ENCODE measurements at places on chromosomes 5 and 9. TPM values are rescaled to one million over a fixed set of nuclear protein-coding genes. Genes with fewer than 3 reads are reported as not detected.

IRX1 gene
- 62.0 TPM for total RNA-seq

DNA sequence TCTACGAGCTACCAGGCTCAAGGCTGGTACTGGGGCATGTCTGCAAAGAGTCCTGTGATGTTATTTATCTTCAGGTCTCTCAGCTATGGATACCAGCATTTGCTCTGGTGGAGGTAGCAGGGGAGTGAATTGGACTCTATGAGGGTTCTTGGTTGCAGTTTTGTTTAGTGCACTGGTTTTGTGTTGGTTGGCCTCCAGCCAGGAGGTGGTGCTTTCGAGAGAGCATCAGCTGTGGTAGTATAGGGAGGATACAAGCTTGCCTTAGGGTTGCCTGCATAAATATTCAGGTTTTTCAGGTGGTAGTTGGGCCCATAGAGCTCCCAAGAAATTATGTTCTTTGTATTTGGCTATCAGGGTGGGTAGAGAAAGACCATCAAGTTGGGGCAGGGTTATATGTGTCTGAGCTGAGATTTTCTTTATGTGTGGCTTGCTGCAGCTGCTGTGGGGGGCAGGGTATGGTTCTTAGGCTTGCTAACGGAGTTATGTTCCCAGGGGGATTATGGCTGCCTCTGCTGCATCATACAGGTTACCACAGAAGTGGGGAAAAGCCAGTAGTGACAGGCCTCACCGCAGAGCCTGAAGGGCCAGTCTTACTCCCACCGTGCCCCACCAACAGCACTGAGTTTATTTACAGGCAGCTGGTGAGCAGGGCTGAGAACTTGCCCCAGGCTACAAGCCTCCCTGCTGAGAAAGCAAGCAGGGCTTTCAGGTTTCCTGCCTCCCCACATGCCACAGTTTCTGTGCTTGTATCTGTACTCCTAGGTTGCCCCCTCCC is 9.7 kb upstream of the RIOK2 start:
- DNase-seq: no peak

RGS7BP gene
- 10.7 TPM for total RNA-seq

TGFBI gene
- 78.5 TPM for total RNA-seq

DNA sequence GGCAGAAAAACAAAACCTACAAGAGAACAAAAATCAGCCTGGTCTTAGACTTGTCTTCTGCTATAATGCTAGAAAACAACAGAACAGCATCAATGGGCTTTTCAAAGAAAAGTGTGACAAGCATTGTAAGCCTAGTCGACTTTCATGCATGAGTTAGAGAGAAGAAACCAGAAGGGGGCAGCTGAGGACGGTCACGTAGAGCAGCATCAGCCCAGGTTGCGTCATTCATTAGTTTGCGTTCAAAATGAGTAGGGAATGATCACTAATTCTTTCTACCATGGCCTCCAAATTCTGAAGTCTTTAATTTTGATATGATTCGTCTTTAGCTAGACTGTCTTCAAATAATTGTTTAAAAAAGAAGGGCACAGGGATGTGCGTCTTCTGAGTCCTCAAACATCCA is 4.7 kb upstream of the ISCA1 start:
- DNase-seq: peak; percentile 22

- no peak for DNase-seq
Observed at GRCh38 chr9:95316274-95316673, 1.2 kb downstream of the FANCC start.

DNA sequence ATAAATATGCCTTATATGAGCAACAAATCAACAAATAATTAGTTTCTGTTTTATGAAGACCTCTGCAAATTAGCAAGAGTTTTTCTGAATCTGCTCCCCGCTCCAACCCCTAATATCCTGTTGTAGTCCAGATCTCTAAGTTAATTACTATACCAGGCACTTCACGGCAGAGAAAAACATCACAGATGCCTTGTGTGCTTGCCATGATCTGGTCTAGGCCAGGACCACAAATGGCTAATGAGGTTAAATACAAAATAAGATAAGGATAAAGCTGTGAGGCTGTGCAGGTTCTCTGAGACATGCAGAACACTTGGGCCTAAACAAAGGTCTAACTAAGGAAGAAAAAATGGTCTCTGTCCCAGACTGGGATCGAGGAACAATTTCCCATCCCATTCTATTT is 150.8 kb downstream of the SLIT3 start:
- no peak for DNase-seq

FANCG gene
- 13.8 TPM for total RNA-seq

DNA sequence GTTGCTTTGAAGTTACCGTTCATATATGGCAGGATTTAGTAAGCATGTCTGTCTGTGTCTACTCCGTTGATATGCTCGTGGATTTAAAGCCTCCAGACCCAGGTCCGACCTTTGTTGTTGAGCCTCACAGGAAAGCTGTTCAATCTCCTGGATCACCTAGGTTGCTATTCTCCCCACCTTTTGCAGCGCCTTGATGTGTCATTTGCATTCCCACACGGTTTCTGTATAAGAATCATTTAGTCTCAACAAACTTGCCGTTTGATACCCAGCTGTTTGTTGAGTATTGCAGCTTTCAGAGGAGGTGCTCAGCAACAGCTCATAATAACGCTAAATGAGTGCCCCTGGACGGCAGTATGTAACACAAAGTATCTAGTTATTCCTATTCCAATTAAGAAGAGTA is 1.2 kb upstream of the ADGRV1 start:
- DNase-seq: no peak

CACFD1 gene
- 37.3 TPM for total RNA-seq

DNA sequence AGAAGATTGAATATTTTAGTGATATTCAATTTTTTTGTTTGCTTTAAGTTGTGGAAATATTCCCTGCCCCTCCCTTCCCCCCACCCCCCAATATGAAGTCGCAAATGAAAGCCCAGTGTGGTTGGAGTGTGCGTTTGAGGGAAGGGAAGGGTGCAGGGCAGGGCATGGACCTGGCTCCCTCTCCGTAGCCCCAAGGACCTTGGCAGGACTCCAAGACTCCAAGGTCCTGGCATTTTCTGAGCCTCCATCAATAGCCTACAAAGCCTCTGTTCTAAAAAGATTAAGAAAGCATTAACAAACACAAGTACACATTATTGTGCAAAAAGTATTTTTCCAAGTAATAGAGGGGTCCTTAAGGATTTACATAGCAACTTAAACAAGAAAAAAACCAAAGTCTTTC is 38.8 kb upstream of the PTPN3 start:
- DNase-seq: no peak
